Stimulated activated CD4-positive, alpha-beta T cell treated with anti-CD3 and anti-CD28 coated beads, Interleukin-12 subunit alpha, Interleukin-12 subunit beta, amount 100 ng/mL, for 24 hours (primary cell): ENCODE measurements at places on chromosomes 7 and 10.

GRCh38 chr7:143382791-143383641 is 1.9 kb downstream of the ZYX start:
- DNase-seq = no peak

GRCh38 chr7:4606797-4607196 is 75.3 kb upstream of the FOXK1 start:
- no peak for DNase-seq

DNA sequence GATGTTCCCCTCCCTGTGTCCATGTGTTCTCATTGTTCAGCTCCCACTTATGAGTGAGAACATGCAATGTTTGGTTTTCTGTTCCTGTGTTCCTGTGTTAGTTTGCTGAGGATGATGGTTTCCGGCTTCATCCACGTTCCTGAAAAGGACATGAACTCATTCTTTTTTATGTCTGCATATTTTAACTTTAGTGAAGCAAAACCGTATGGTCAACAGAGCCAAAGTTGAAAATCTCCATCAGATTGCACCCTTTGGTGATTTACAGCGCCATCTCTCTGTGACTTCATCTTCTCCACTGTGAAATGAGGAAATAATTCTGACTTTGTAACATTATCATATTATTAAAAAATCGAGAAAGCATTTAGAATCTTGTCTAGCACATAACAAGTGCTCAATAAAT is 132.3 kb upstream of the PLXDC2 start:
- no peak for DNase-seq

- DNase-seq = no peak
These were observed 235.7 kb downstream of the AGMO start for GRCh38 chr7:15326044-15326644.

- DNase-seq = no peak
These were observed 193.0 kb downstream of the FZD1 start for GRCh38 chr7:91457208-91457607.

DNA sequence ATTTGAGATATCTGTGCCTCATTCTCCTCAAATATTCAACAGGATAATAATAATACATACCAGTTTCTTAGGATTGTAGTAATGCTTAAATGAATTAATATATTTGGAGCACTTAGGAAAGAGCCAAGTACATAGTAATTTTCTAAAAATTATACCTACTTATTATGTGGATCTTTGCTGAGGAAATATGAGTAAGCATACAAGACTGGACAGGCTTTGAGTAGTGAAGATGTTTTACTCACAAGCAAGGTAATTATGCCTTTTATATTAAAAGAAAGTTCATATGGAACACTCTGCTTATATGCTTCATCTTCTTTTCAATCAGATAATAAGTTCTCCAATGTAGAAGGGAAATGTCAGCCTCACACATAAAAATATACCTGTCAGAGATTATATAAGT is 337.5 kb upstream of the KAT6B start:
- no peak for DNase-seq

- no peak for DNase-seq
These were observed 67.6 kb downstream of the STK17A start for GRCh38 chr7:43650457-43651052.

- no peak for DNase-seq
These were observed 25.0 kb upstream of the AQP1 start for GRCh38 chr7:30886608-30887011.

DNA sequence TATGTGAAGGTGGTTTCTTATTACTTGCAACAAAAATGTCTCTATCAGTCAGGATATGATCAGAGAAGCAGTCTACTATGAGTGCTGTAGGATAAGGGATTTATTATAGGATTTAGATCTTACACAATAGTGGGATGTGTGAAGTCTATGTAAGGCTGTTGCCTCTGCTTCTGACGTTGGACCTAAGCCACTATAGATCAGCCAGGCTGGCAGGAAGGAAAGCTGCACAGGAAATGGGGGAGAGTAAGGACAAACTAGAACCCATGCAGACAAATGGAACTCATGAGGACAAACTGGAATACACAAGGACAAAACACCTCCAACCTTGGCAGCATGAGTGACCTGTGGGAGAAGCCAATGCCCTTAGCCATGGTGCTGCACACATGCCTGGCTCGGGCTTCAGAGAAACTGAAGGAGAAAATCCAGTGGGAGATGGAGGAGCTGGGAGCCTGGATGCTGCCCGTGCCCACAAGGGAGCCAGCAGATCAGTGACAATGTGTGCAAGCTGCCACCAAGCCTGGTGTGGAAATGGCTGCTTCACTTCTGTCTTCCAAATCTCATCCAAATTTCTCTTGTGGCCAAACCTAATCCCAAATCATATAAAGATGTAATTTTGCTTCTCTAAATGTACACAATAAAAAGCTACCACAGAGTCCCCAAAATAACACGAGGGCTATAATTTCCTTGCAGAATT is 147.0 kb upstream of the PCGF5 start:
- no peak for DNase-seq

- no peak for DNase-seq
These were observed 174.4 kb downstream of the MDFIC start for GRCh38 chr7:115096262-115096661.

DNA sequence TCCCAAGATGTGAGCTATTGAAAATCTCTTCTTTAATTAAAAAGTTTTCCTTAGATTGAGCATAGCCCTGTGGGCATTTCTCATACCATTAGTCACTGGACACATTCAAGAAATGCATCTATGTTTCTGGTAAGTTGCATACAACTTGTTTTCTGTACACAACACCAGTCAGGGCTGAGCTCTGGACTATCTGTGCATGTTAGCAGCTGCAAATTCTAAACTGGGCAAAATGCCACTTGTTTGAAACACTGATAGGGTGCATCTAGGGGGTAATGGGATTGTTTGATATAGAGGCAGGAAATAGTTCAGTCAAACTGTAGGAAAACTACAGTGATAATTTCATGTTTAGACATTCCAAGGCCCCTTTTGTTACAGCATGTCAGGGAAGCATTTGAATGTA is 145.6 kb upstream of the NPY start:
- DNase-seq = no peak

- DNase-seq = no peak
These were observed 973 bp downstream of the GPR158 start for GRCh38 chr10:25175527-25176420.

DNA sequence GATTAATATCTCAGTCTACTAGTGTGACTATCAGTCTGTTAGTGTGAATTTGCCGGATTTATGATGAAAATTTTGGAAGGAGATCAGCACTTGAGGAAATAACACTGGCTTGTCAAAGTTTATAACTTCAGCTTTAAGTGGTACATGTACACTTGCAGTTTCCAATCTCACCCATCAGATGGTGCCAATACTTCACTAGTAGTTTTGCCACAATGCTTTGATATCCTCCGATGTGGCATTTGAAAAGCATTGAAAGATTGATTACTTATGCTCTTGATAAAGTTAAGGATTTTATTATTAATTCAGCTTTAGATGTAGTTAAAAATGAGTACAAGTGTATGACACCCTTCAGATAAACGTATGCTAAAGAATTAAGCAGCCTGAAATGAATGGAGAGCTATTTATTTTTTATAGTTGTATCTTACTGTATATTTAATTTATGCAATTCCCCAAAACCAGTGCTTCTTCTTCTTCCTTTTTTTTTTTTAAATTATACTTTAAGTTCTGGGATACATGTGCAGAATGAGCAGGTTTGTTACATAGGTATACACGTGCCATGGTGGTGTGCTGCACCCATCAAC is 98.2 kb downstream of the ANLN start:
- DNase-seq = no peak

DNA sequence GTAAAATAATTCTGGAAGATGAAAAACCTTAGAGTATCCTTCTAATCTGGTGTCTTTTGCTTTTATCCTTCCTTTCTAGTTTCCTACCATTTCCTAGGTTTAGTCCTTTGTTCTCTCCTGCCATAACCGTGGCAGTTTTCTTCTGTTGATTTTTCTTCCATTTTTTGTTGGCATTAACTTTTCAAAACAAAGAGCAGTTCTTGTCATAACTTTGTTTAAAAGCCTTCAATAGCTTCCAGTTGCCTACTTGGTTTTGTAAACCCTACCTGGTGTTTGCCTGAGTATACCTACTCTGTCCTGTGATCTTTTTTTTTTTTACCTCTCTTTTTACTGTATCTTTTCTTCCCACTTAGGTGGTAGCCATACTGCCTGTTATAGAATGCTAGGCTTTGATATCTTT is 125.6 kb downstream of the LYZL1 start:
- DNase-seq = no peak

DNA sequence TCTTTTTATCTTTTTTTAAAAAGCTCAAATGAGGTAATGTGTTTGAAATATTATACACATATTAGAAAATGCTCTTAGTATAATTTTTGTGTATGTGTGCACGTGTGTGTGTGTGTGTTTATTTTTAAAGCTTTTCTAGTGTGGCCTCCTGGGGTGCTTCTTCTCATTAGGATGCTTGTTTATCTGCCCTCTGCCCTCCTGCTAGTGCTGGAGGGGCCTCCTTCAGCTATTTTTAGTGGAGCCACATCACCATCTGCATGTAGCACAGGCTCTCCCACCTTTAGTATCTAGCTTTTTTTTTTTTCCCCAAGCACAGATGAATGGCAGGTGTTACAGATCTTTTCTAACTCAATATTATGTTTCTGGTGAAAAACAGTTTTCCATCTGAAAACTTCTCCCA is 155.7 kb upstream of the TMEM229A start:
- DNase-seq = no peak

DNA sequence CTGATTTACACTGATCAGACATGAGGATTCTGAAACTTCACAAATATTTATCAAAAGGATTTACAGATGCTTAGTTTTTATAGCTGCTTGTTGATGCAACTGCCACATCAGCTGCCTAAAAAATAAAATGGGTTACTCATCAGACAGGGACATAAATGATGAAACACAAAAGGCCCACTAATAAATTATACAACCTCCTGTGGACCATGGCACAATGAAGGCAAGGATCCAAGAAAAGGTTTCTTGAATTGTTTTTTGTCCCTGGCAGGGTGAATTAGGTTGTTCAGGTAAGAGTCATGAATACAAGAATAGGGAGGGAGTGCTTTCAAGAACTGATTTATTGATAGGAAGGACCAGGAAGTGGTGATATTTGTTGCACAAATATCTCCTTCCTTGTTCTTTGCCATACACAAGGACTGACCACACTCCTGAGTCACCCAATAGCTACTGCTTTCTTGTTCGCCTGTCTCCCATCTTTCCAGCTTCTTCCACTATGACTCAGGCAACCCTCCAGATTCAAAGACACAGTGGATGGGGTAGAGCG is 234.5 kb downstream of the AHR start:
- no peak for DNase-seq

DNA sequence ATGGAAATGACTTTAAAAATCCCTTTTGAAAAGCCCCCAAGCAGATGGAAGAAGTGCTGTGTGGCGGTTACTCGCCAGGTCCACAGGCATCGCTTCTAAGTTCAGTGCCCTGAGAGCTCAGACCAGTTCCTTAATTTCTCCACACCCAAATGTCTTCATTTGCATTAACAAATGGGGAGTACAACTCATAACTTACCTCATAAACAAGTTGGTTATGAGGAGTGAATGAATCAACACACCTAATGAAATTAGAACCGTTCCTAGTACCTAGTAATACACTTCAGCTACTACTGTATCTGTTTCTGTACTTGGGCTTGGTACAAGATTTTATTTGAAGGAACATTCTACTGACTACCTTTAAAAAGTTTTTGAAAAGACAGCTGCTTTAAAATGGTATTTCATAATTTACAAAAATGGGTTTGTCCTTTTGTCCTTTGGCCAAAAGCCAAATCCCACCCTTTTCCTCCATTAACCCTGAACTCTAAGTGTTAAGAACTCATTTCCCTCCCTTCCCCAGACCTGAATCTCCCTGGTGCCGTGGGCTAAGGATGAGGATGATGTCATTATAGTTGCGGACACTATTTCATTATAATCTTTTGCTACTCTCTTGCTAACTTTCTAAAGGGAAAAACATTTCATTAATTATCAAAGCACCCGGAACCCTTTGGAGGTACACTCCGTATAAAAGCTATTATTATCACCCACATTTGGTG is 221.5 kb upstream of the CELF2 start:
- no peak for DNase-seq

DNA sequence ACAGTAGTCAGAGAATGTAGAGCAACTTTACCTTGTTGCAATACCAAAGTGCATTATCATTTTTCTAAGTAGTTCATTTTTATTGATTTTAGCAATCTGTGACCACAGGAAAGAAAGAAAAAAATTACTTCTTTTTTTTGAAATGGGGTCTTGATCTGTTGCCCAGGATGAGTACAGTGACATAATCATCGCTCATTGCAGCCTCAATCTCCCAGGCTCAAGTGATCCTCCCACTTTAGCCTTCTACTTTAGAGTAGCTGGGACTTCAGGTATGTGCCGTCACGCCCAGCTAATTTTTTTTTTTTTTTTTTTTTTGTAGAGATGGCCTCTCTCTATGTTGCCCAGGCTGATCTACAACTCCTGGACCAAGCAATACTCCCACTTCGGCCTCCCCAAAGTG is 11.4 kb upstream of the OAT start:
- no peak for DNase-seq

DNA sequence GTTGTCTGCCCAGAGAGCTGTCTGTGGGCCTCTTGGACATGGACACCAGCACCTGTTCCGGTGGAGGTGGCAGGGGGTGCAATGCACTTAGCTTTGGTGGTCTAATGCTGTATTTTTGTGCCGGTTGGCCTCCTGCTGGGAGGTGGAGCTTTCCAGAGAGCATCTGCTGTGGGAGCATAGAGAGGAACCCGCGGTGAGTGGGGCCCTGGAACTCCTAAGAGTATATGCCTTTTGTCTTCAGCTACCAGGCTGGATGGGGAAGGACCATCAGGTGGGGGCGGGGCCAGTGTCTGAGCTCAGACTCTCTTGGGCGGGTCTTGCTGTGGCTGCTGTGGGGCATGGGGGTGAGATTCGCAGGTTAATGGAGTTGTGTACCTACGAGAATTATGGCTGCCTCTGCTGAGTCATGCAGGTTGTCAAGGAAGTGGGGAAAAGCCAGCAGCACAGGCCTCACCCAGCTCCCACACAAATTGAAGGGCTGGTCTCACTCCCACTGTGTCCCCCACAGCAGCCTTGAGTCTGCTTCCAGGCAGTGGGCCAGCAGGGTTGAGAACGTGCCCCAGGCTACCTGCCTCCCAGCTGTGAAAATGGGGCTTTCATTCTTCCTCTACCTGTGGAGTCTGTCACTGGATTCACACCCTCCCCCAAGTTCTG is 29.0 kb downstream of the JAKMIP3 start:
- DNase-seq = no peak

DNA sequence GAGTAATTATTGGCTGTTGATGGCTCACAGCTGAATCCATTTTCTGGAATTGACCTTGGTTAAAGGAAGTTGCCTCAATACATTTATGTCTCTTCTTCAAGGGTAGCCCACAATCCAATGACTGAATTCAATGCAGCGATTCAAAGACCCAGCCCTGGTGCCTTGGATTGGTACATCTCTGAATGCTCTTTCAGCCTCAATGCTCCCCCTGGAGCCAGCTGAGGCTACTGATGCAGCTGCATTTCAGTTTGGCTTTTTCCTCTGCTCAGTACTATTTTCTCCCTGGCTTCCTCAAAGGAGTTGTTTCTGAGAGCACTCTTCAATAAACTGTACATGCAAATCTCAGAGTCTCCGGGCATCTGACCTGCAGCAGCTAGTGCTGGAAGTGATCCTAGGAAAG is 633 bp upstream of the EBLN1 start:
- no peak for DNase-seq

- DNase-seq = no peak
These were observed 516.4 kb downstream of the DNAJB6 start for GRCh38 chr7:157853076-157853788.

GRCh38 chr7:24727154-24728120 is 29.8 kb downstream of the GSDME start:
- no peak for DNase-seq
